ENCODE measurements at places on chromosomes 7 and 10. TPM values are rescaled to one million over a fixed set of nuclear protein-coding genes. Genes with fewer than 3 reads are reported as not detected.
A peak's percentile ranks its signal among the peaks of the same experiment; 100 is the strongest.

DNA sequence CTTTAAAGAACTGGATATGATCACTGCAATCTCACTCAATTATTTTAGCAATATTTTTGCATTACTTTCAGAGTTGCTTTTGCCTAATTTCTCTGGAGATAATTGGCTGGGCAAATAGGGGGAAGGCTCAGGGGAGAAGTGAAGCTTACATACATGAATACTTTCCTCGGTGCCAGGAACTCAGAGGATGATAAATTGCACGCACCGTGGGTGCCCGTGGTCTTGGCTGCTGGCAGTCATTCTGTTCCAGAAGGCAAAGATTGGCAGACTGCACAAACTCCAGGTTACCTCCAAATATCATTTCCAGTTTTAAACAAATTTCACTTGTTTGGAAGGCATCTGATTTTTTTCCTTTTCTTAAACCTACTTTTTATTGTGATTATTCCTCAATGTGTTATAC is 197.8 kb upstream of the TMEM72 start:
- no peak for DNase-seq

GRCh38 chr7:55030314-55030713 is 11.5 kb downstream of the EGFR start:
- no peak for DNase-seq

- no peak for DNase-seq
Observed at GRCh38 chr7:108059526-108059925, 56.6 kb upstream of the LAMB1 start.

DNA sequence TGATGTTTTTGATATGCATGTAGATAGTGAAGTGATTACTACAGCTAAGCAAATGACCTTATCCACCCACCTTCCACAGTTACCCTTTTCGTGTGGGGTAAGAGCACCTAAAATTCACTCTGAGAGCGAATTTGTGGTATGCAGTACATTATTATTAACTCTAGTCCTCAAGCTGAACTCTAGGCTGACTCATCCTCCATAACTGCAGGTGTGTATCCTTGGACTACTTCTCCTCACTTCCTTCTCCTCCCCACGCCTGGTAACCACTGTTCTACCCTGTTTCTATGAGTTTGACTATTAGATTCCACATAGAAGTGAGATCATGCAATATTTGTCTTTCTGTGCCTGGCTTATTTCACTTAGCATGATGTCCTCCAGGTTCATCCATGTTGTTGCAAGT is 484.6 kb downstream of the GATA3 start:
- no peak for DNase-seq

- DNase-seq: no peak
Observed at GRCh38 chr10:70563230-70563629, 39.3 kb downstream of the PRF1 start.

DNA sequence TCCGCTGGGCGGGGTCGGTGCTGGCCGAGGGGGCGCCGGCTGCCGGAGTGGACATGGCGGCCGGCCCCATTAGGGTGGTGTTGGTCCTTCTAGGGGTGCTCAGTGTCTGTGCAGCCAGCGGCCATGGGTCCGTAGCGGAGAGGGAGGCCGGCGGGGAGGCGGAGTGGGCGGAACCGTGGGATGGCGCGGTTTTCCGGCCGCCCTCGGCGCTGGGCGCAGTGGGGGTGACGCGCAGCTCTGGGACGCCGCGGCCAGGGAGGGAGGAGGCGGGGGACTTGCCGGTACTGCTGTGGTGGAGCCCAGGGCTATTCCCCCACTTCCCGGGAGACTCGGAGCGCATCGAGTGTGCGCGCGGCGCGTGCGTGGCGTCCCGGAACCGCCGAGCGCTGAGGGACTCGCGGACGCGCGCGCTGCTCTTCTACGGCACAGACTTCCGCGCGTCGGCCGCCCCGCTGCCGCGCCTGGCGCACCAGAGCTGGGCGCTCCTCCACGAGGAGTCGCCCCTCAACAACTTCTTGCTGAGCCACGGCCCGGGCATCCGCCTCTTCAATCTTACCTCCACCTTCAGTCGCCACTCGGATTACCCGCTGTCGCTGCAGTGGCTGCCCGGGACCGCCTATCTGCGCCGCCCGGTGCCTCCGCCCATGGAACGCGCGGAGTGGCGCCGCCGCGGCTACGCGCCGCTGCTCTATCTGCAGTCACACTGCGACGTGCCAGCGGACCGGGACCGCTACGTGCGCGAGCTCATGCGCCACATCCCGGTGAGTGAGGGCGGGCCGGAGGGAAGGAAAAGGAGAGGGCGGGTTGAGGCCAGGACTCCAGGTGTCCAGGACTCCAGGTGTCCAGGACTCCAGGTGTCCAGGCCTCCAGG is 9.3 kb upstream of the CHCHD1 start:
- DNase-seq: peak; percentile 70

- DNase-seq: peak; percentile 42
Observed at GRCh38 chr7:74256491-74257408, 2.6 kb upstream of the RFC2 start.

GRCh38 chr7:40882071-40882658 is 747.4 kb downstream of the SUGCT start:
- DNase-seq: no peak

DNA sequence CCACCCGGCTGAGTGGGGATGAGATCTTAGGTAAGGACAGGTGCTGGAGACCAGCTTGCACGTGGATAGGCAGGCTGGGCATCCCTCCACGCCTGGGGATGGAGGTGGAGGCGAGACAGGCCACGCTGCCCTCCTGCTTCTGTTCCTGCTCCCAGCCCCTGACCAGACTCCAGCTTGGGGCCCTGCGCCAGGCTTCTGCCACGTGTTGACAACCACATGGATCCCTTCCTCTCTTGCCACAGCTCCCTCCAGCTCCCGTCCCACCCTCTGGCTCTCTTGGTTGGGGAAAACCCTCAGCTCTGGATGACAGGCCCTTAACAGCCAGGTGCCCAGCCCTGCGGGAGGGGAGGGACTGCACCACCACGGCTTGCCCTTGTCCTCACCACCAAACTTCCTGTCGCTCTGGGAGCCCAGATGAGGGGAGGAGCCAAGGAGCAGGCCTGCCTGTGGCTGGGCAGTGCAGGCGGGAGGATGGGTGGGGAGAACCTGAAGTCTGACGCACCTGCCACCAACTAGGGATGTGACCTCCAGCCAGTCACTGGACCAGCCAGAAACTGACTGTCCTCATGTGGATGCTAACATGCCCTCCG is 36.0 kb downstream of the KCNH2 start:
- peak; percentile 62 for DNase-seq

DNA sequence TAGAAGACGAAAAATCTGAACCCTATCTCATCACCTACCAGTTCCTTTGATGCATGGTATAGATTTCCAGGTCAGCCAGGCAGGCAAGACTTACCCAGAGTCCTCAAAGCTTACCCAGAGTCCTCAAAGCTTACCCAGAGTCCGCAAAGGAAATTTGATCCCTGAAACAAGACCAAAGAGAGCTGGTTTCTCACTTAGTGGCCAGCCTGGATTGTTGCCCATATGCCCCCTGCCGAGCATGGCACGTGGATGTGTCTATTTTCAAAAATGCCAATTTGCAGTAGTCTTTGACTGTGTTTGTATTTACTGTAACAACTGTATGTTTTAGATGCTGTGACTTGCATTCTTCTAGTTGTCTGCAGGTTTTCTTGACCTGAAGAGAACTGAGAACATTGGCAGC is 120.2 kb upstream of the STARD3NL start:
- DNase-seq: peak; percentile 79

GRCh38 chr10:112799726-112800510 is 150.1 kb upstream of the TCF7L2 start:
- DNase-seq: no peak

DNA sequence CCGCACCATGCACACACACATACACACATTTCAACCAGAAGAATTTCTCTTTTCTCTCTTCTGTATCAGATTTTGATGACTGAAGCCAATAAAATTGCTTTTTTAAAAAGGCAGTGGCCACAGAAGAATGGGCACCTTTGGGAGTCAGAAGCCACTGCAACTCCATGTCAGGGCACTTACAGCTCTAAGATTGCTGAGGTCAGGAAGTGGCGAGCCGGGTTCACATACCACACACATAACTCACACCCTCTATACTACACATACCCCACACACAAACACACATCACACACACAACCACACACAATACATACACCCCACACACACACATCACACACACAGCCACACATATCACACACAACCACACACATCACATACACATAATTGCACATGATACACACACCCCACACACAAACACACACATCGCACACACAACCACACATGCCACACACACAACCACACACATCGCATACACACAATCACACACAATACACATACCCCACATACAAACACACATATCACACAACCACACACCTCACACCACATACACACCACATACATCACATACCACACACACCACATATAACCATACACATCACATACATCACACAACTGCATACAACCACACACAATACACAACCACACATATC is 31.2 kb downstream of the GPRIN2 start:
- DNase-seq: peak; percentile 95

DNA sequence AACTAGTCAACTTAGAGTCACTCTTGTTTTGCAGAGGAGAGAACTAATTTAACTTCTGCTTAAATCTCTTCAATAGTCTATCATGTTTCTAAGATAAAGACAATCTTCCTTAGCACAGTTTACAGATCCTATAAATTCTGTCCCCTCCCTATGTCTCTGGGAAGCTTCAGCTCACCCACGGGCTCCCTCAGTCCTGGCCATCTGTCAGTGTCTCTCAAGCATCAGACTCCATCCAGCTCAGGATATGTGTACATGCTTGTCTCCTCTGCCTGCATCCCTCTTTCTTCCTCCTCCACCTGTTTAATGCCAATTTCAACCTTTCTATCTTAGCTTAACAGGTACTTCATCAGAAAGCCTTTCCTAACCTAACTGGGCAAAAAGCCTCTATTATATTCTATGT is 177.1 kb upstream of the PTER start:
- DNase-seq: no peak

DNA sequence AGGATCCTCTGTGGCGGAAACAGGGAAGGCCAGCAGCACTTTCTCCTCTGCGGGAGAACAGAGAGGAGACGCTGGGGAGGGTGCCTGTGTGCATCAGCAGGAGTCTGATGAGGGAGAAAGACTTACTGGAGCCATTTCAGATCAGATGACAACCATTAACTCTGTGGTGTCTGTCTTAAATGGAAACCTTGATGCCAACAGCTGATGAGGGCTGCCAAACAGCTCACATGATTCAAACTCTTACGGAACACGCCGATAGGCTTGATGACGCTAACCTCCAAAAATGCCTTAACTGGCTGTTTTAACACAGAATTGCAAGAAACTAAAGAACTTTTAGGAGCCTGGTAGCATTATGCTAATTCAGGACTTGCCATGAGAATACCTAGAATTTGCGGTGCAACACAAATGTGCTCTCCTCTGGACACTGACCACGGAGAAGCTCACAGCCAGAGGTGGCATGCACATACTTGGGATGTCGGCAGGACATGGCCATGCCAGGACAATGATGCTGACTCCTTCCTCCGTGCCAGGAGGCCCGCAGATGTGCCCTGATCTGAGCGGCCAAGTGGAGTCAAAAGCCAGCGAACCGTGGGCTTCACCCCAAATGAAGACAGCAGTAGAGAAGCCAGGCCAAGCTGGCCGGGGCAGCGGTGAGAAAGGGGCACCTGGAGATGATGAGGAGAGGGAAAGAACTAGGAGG is 154.9 kb downstream of the ZMYND11 start:
- no peak for DNase-seq

DNA sequence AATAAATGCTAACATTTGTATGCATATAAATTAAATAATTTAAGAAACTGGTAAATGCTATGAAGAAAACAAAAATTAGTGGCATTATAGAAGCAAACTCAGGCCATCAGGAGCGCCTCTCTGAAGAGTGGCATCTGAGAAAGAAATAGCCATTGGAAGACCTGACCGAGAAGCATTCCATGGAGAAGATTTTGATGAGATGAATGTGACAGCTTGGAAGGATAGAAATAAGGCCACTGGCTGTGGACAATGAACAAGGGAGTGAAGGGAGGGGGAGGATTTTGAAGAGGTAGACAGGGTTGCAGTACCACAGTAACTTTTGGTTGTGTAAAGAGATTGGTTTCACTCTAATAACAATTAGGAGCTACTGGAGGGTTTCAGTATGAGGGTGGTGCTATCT is 436.7 kb downstream of the CCSER2 start:
- no peak for DNase-seq

DNA sequence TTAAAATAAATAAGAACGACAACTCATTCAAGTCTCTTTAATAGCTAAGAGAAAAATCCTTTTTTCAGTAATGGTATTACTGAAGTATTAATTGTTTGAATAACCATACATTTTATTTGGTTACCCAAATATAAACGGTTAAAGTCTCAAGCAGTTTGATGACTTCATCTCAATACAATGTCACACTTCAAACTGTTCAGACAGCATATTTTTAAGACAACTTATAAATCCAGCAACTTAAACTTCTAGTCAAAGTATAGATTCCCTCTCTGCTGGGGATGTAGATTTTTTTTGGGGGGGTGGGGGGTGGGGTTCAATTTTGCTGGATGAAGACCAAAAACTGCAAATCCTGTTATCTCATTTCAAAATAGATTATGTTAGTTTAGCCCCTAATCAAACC is 42.0 kb downstream of the GNA12 start:
- no peak for DNase-seq

DNA sequence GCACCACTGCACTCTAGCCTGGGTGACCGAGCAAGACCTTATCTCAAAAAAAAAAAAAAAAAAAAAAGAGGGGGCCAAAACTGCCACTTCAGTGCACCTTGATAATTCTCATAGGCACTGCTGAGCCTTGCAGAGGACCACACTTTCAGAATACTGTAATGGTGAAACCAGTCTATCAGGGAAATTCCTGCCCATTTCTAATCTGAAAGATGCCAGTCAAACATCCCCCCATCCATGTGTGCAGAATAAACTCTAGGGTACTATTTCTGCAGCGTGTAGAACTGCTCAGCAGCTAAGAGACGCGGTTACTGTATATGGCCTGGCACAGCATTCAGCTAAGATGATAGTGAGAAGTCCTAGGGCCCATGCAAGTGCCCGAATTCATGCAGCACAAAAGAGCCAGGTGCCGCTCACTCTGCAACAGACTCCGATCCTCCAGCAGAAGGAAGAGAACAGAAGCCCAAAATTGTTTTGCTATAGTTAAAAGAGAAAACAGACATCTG is 286.8 kb upstream of the KLF14 start:
- DNase-seq: no peak

The ANKRD22 gene
- not detected for total RNA-seq

The HACD1 gene
- total RNA-seq: 21.7 TPM

The CHAT gene
- total RNA-seq: not detected

The DYNC1I1 gene
- 6.5 TPM for total RNA-seq

The BAZ1B gene
- 74.8 TPM for total RNA-seq

The SFRP5 gene
- total RNA-seq: not detected

Data from H4 (cell line).